ENCODE measurements at places on chromosomes 1 and 21. TPM values are rescaled to one million over a fixed set of nuclear protein-coding genes. Genes with fewer than 3 reads are reported as not detected.

DNA sequence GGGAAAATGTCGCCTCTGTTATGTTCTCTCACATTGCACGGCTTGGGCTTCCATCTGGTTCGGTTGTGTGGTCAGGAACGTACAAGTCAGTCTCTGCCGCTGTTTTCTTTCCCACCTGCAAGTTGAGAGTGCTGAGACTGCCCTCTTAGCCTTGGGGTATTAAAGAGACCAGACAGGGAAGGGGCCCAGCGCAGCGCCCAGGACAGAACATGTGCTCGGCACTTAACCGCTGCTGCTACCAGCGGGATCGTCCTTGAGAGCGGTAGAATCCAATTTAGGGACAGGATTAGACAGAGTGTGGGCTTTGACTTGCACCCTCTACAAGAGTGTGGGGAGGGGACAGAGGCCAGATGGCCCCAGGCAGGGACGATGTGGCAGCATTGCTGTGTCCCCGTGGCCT lies 17.7 kb upstream of the AGPAT3 start:
- peak; percentile 68 for DNase-seq

- no peak for DNase-seq
These were observed 51.5 kb downstream of the PRDM2 start for GRCh38 chr1:13751458-13751871.

- peak; percentile 58 for DNase-seq
These were observed 1.4 kb downstream of the TRIM17 start for GRCh38 chr1:228415221-228415620.

DNA sequence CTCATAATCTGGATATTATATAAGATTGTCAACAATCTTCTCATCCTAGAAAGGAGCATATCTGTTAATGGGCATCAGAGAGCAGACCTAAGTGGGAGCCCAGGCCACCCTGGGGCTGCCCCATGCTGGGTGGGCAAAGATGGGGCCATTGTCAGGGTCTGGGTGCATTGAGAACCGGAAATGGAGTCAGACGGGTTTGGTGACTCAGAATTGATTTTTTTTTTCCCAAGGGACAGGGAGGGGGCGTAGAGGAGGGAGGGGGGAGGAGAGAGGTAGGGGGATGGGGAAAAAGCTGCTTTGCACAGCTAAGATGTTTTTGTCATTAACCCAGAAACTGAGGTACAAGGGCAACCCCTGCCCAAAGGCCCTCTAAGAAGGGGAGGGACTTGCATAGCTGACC lies 1.3 kb downstream of the ATXN7L2 start:
- no peak for DNase-seq

GRCh38 chr1:192610112-192610889 lies 25.6 kb upstream of the RGS13 start:
- no peak for DNase-seq

DNA sequence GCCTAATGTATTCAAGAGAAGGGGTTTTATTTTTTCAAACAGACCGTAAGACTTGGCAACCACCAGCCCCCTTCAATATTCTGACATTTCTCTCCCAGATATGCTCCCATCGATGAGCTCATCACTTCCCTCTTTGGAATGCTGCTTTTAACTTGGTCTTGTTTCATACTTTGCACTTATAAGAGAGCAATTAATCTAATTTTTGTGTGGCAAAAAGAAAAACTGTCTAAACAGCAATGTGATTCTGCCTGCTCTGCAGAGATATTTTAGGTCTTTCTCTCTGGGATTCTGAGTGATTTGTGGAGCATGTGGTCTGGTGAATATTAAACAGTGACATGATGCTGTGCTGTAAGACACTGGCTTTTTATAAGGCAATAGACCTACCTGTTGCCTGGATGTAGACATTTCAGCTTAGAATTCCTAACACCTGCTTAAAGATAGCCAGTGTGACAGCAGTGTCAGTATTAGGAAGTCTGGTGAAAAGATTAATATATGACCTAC lies 284.8 kb downstream of the BACH1 start:
- no peak for DNase-seq

- peak; percentile 92 for DNase-seq
These were observed 7.4 kb upstream of the MPL start for GRCh38 chr1:43329995-43330751.

GRCh38 chr1:23554127-23554480 lies 5.2 kb downstream of the ID3 start:
- no peak for DNase-seq

DNA sequence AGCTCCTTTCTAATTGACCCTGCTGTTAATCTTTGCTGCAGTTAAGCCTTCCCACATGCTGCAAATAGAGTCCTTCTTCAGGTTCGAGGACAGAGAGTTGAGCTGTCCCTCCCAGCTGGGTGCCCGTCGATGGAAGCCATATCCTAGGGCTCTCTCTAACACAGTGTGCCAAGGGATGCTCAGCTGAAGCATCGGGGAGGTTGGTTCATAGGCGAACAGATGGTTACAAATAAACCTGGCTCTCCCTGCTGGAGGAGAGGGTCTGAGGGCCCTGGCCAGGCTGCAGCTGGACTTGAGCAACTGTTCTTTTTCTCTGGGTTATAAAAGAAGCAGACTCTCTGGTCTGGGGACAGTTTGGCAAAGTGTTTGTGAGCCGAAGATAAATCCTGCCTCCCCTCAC lies 120.3 kb upstream of the C8B start:
- no peak for DNase-seq

DNA sequence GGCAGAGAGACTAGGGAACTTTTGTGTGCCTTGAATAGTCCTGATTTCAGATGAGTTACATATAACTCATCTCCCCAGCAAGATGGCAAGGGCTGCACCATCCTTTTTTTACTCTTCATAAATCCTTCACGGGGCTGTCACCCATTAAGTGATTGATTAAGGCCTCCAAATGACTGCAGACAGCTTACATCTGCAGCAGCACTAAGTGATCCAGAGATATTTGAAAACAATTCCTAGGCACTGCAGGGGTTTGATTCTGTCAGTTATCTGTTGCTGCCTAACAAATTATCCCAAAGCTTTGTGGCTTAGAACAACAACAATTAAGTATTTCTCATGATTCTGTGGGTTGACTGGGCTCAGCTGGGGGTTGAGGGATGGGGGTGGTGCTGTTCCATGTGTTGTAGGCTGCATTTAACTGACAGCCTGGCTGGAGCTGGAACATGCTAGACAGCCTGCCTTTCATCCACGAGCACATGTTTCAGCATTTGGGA lies 19.3 kb downstream of the TEX38 start:
- DNase-seq: no peak

DNA sequence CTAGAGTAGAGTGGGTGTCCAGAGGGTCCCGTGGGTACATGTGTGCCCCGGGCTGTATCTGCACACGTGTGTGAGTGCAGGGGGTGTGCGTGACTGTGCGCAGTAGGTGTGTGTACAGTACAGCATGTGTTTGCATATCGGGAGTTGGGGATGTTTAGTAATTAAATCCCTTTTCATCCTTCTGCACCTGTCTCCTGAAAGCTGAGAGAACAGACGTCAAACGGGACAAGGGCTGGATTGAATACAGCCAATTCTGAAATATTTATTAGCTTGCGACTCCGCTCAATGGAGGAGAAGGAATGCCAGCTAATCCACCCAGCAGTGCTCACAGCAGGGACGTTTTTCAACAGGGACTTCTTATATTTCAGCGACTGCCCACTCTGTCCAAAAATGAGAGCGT lies 44.7 kb upstream of the CASZ1 start:
- DNase-seq: no peak

- no peak for DNase-seq
These were observed 683 bp upstream of the EFNA4 start for GRCh38 chr1:155062702-155063411.

DNA sequence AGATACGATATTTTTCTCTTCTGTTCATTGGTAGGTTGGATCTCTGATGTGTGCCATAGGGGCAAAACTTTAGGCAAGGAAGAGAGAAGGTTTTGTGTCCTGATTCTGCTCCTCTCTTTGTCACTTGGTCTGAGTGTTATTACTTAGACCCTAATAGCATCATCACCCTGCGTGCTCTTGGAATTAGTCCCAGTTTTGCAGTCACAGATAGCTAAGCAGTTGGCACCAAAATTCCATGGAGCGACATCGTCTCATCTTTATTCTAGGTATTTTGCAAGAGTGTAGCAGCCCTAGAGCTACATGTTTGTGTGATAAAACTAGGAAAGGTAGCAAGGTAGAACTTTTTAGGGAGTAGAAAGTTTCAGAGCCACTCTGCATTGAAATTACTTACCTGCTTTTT lies 23.8 kb downstream of the PIP5K1A start:
- DNase-seq: no peak

DNA sequence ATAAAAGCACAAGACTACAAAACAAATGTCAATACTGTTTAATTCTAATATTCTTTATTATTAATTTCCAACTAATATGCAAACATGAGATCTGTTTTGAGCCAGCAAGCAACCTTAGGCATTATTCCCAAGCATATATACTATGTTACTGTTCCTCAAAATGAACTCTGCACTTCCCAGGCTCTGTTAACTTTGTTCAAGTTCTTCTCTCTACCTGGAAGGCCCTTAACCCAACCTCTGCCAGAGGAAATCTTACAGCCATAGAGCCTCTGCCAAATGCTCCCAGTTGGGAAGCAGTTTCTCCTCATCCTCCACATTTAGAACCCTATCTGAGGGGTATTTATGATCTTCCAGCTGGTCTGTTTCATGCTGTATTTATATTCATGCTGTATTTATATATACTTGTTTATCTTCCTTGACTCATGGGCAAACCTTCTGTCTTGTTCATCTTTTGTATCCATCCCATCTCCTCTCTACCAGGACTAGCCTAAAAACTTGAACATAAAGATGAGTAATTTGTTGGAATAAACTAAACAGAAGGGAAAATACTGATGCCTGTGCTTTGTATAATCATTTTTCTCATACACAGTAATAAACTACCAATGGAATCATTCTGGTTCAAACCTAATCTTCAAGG lies 5.3 kb downstream of the IVNS1ABP start:
- DNase-seq: no peak

DNA sequence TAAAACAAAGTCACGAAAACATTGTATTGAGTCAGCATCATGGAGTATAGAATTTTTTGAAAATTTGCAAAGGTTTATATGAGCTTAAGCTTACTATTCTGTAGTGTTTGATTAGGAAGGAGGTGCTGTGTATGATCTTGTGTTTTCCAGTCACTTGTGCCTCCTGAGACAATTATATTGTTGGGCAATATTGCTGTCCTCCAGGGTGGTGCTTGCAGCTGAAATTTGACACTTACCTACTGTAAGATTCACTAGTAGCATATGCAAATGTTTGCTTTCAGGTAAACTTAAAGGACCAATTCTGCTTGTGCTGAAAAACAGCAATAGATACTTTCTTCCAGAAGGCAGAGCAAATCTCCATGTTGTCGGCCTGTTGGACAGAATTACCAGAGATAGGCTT lies 268.0 kb downstream of the TGFB2 start:
- no peak for DNase-seq

DNA sequence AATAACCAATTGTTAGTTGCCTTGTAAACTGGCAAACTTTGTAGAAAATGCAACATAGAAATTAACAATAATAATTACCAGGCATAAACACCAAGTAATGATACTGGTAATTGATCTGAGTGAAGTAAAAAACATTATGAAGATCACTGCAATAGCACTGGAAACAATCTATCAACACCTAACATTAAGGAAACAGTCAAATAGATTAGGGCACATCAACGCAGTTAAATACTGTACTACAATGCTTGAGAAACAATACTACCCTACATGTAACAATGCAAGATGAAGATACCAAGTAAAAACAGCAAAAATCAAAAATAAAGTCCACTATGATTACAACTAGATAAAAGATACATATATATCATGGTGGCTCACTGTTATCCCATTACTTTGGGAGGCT lies 16.6 kb downstream of the SYDE2 start:
- no peak for DNase-seq

- no peak for DNase-seq
These were observed 41.0 kb downstream of the BRINP3 start for GRCh38 chr1:190436615-190437014.

DNA sequence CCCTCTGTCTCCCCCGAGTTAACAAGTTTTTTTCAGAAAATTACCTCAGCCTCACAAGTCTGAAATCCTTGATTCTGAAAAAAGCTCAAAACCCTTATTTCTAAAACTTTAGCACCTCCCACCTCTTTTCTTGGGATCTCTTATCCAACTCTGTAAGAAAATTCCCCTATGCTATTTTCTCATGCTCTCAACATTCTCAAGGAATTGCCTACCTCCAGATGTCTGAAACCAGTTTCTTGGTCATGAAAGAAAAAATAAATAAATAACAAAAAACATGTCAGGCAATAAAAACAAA lies 18.1 kb upstream of the SFPQ start:
- no peak for DNase-seq

DNA sequence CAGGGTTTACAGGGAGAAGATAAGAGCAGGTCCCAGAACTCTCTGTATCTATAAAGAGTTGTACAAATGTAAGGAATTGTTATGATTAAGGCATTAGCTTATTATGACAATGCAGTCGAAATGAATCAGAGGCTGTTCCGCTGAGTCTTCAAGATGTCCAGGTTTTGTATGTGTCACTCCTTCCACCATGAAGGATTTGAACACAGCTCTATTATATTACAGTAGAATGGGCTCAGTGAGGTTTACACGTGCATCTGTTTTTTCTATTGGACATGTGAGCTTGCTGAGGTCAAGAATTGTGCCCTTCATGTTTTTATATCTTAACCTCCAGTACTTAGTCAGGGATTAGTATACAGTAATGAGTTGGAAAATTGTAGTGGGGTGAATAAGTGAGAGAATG lies 86.3 kb downstream of the MPZL1 start:
- DNase-seq: no peak

- DNase-seq: no peak
These were observed 821 bp upstream of the KHDRBS1 start for GRCh38 chr1:32012709-32013385.

DNA sequence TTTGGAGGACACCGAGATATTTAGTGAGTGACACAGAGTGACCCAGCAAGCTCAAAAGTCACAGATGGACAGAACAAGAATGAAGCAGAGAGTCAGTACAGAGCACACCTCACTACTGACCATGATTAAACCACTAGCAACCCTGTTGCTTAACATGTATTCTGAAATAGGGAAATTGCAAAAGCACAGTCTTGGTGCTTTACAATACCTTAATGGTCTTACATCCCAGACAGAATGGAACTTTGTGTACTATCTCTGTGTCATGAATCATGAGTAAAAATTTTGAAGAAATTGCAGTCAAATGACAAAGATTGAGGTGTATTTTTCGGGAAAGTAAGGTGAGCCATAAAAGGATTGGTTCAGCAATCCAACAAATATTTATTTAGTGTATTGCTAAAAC lies 2.7 kb upstream of the SAMSN1 start:
- no peak for DNase-seq

Gene FNDC10
- total RNA-seq: 3.6 TPM

Gene CD164L2
- not detected for total RNA-seq

Gene ADAMTSL4
- total RNA-seq: 79.6 TPM

Gene TFAP2E
- total RNA-seq: 0.65 TPM

Gene ADAM30
- not detected for total RNA-seq

Gene FCMR
- total RNA-seq: 1.4 TPM

Gene GTF2B
- 17.9 TPM for total RNA-seq

Gene CAMK1G
- total RNA-seq: not detected

Measured in posterior vena cava (tissue), 2 donors.